ENCODE measurements at places on chromosomes 16 and 17.

DNA sequence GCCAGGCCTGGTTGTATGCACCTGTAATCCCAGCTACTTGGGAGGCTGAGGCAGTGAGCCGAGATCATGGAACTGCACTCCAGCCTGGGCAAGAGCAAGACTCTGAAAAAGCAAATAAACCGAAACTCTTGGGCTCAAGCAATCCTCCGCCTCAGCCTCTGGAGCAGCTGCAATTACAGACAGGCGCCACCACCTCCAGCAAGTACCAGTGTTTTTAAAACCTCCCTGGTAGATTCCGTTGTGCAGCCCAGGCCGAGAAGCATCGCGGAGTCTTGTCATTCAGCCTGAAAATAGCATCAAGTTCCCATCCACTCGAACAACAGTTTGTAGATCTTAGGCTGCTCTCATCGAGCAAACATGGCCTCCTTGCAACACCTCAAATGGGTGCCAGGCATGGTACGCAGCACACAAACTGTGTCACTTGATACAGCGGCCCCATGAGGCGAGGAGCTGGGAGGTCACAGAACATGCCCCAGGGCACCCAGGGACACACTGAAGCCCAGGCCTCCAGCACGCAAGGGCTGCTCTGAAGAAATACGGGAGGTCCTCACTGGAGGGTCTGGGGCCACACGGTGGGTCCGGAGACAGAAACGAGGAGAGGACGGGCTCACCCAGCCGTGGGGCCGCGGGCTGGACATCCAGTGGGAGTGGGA is 18.1 kb downstream of the TMC6 start:
- DNase-seq = no peak

DNA sequence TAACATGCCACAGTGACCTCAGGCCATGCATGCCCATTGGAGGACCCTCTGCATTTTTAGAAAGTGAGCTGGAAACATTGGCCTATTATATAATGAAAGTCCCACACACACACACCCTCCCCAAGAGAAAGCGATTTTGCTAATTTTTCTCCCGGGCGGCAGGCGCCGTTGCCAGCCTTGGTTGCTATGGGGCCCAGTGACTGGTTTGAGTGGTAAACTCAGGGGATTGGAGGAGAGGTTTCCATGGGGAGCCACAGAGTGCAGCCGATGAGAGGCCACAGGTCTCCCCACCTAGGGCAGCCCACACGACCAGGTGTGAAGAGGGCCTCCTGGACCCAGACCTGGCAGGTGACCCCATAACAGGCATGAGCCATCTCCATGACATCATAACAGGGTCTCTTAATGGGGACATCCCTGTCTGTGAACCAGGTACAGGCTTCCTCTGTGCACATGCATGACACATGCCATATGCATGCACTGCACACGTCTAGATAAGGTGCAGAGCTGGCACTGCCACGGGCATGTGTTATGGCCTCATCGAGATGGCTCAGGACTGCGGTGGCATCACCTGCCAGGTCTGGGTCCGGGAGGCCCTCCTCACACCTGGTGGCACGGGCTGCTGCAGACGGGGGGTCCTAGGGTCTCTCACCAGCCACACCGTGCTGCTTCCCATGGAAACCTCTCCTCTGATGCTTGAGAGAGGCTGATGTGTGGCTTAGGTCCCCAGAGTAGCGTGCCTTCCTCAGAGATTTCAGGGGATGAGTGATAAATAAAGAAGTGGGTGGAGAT is 144.1 kb downstream of the RBFOX3 start:
- no peak for DNase-seq

DNA sequence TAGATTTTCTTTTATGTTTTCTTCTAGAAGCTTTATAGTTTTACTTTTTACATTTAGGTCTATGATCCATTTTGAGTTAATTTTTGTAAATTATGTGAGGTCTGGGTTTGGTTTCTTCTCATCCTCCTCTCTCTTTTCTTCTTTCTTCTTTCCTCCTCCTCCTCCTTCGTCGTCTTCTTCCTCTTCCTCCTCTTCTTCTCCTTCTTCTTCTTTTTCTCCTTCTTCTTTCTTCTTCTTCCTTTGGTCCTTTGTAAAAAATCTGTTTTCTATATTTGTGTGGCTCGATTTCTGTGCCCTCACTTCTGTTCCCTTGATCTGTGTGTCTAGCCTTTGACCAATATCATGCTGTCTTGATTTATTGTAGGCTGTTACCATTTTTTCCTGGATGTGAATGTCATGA is 5.0 kb upstream of the SLC25A35 start:
- no peak for DNase-seq

- DNase-seq = no peak
These were observed 347.7 kb upstream of the KIF2B start for GRCh38 chr17:53475002-53475401.

DNA sequence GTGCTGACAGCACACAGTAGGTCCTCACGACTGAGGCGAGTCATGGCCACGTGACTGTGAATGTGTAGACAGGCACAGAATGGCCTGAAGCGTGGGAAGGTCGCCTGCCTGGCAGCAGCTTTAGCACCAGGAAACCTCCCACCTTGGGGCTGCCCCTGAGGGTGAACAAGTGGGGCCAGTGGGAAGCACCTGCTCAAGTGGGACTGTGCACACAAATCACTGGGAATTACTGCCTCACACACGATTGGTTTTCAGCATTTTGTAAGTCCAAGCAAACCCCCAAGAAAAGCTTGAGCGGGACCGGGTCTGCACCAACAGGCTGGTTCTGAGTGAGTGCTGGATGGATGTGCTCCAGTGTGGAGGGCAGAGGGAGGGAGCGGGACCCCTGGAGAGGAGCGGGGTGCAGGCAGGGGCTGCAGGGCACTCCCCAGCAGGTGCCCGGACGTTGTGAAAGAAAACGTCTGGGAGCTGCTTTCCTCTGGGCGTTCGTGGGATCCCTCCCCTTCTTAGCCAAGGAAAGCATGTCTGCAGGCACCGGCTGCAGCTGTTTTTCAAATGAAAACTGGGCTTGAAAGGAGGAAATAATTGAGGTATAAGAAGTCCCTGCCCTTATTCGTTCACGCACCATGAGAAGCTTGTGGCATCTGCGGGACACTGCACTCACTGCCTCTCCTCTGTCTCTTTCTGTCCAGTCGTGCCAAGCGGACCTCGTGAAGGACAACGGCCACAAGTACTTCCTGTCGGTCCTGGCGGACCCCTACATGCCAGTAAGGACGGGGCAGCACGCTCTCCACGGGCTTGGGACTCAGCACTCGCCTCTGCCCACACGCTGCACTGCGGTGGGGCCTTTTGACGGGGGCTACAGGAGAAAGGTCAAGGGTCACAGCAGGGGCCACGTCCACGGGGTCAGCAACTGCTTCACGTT is 111.7 kb upstream of the CHMP6 start:
- DNase-seq = no peak

- no peak for DNase-seq
These were observed 71.3 kb downstream of the TMC6 start for GRCh38 chr17:78057113-78057740.

- no peak for DNase-seq
These were observed 2103.1 kb downstream of the TP53TG3F start for GRCh38 chr16:35562471-35562870.

GRCh38 chr17:73340093-73340596 is 28.3 kb upstream of the CDC42EP4 start:
- peak; percentile 92 for DNase-seq

DNA sequence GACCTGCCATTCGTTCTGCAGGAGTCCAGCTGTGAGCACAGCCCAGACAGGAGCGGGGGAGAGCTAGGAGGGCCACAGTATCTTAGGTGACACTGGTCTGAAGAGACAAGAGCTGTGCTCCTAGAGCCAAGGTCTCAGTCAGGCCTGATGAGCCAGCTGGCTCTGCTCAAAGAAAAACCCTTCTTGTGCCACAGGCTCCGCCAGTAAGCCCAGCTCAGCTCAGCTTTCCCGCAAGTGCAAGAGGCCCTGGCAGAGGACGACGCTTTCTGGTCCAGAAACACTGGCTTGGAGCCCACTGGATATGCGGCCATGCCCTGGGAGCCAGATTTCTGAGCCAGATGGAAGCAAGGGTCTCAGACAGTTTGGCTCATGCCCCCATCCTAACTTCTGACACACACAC is 23.9 kb downstream of the PEMT start:
- no peak for DNase-seq

- no peak for DNase-seq
These were observed 244.9 kb downstream of the STX8 start for GRCh38 chr17:9330611-9331271.

- no peak for DNase-seq
These were observed 61.7 kb upstream of the LGALS9 start for GRCh38 chr17:27569257-27569722.

DNA sequence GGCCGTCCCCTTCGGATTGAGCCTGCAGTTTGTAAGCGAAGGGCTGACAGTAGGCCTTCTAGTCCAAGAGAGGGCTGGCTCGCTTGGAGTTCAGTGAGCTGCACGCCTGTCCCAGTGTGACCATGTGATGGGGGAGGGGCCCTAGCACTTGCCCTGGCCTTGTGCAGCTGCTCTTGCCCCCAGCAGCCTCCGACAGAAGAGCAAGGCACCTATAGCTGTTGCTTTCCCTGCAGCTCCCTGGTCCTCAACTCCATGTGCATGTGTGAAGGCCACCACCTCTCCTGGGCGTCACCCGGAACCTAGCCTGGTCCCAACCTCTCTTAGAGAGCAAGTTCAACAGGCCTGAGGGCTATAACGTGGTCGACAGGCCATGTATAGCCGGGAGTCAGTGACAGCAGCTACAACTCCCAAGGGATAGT is 5.6 kb downstream of the SPHK1 start:
- DNase-seq = no peak
